Stimulated activated CD4-positive, alpha-beta T cell treated with anti-CD3 and anti-CD28 coated beads, Interleukin-1b, Interleukin-23, amount 100 ng/mL, for 1 hour (primary cell): ENCODE measurements at places on chromosomes 11 and 22.

- DNase-seq: no peak
These were observed 1.3 kb downstream of the LDLRAD3 start for GRCh38 chr11:35945137-35945518.

DNA sequence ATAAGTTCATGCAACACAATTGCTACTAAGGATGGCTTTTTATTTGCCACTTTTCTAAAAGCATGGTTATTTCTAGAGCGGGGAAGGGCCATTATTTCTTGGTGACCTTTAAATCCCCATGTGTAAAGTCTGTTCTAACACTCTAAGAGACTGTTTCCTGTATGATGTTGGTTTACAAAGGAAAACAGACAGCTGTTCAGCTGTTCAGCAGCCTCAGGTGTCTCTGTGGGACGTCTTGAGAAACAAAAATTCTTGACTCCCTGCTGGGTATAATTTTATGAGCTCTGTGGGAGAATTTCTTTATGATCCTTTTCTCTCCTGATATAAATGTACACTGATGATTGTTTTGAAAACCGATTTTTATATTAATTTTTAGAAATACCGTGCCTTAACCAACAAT is 13.9 kb downstream of the MUC15 start:
- DNase-seq: no peak

GRCh38 chr11:115503083-115503885 is 931 bp downstream of the CADM1 start:
- no peak for DNase-seq

GRCh38 chr11:69840371-69841169 is 21.4 kb upstream of the FGF3 start:
- no peak for DNase-seq

DNA sequence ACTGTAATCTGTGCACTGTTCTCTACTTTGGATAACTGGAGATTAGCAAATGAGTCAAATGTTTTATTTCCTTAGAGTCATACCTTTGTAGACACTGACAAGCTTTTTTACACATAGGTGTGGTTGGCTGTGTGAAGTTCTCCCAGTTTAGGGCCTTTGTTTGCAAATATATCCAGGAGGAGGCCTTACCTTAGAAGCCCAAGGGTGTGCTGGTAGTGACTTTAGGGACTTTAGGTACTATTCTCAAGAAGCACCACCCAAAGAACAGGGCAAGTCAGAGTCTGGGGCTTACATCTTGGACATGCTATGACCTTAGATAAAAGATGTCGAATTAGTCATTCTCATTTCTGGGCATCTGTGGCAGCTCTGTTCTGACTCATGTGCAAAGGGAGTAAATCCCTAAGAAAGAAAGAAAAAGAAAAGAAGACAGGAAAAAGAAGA is 4.8 kb upstream of the FAR1 start:
- no peak for DNase-seq

- DNase-seq: no peak
These were observed 53.6 kb upstream of the VSTM5 start for GRCh38 chr11:93903989-93904388.

- DNase-seq: no peak
These were observed 77.6 kb upstream of the SESN3 start for GRCh38 chr11:95308512-95309035.

GRCh38 chr11:44608991-44609782 is 43.7 kb downstream of the CD82 start:
- no peak for DNase-seq

DNA sequence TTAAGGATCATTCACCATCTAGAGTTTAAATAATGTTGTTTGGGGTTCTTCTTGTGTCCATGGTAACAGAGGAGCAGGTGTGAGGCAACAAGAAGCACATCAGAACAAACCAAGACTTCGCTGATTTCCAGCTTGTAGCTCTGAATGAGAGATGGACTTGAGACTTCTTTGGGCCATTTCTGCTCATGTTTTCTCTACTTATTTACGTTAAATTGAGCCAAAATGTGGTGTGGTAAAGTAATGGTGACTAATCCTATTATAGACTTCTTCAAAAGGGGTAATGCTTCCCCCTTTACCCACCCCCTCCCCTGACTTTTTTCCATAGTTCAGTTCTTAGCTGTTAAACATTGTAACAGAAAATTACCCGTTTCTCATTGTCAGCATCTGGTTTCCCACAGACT is 65.2 kb downstream of the CSTPP1 start:
- DNase-seq: no peak

DNA sequence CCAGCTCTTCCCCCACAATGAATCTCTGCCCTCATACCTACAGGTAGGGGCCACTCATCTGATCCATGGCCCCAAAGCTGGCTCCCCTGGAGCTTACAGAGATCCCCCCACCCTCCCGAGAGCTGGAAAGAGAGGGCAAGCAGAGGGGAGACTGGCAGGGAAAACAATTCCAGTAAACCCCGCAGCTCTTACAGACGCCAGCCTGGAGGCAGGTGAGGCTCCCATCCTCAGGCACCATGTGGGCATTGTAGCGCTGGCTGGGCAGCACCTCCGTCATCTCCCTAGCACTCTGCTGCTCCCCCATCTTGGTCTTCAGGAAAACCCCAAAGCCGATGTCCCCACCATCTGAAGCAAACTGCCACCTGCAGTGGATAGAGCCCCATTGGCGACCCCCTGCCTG is 14.1 kb downstream of the SEC14L4 start:
- DNase-seq: no peak

DNA sequence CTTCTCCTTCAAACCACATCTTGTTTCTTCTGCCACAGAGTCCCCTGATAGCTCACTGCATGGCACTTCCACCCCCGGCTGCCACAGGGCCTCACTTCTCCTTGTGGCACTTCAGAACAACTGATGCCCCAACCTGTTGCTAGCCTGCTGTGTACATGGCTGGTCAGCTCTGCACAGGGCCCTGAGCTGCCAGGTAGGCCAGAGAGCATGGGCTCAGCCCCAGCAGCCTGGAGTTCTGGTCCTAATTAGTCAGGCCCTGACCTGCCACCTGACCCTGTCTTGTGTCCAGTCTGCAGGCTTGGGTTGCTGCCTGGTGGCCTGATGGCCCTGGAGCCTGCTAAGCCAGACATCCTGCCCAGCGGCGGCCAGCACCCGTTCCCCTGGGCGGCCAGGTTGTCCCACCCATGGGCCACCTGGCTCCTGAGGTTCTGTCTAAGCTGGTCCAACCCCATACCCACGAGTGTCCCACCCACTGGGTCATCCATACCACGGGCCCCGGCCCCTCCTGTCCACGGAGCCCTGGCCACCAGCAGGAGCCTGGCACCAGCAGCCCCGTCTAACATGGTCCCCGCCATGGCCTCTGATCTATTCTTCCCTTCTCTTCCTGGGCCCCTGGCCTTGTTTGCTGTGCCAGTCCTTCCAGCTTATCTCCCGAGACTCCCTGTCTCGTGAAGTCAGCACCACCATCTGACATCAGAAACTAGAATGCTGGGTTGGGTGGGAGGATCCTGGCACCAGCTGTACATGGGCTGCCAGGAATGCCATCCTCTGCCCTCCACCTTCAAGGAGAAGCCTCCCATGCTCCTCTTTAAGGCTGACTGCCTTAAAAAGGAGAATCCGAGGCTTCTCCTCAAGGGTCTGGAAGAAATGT is 3.1 kb upstream of the CERK start:
- DNase-seq: no peak

DNA sequence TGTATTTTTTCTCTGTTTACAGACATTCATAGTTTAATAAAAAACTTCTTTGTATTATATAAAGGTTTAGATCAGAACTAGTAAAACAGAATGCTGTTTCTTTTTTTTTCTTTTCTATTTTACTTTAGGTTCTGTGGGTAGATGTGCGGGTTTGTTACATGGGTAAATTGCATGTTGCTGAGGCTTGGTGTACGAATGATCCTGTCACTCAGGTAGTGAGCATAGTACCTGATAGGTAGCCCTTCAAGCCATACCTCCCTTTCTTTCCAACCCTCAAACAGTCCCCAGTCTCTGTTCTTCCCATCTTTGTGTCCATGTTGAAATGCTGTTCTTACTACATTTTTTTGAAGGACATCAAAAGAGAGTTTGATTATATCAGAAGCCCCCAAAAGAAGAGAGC is 3.2 kb downstream of the ATM start:
- DNase-seq: no peak

GRCh38 chr22:19918332-19919106 is 23.1 kb upstream of the COMT start:
- no peak for DNase-seq

DNA sequence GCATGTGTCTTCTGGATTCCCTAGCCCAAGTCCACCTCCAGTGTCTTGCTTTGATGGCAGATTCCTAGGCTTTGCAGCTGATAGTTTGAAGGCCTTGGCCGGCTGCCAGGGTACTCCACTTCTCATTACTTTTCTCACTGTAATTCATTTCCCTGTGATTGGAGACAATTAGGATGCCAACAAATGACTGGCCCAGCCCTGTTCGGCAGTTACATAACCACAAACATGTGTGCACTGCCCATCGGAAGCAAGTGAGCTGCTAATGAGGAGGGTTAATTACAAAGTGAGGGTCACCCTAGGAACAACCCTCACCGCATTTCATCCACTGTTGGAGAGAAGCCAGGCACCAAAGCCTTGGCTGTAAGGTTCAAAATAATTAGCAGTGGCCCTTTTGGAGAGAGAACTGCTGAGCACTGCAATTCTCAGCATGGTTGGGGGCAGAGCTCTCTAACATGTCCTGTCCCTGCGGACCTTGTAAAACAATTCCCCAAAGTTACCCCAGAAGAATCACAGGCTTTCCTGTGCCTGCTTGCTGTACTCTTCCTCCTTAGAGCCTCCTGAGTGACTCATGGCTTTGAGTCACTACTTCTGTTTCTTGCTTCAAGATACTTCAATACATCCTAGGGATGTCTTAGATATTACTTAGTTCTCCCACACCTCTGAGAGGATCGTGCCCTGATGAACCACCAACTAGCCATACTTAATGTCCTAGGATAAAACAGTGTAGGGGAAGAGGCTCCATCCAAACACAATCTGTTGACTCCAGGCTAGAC is 109.7 kb upstream of the GALNT18 start:
- DNase-seq: no peak

DNA sequence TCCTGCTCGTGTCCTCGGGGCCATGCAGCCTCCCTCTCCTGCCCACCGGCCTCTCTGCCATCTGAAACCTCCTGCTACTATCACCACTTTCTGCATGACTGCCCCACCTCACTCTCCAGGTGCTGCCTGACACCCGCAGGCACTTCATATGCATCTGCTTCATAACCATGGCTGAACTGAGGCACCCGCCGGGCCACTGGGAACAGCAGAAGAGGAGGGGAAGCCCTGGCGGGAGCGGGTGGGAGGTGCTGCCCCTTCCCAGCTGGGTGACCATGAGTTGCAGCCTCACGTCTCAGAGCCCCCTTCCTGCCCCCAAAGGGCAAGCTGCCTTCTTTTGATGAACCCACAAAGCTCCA is 21.7 kb upstream of the PICK1 start:
- DNase-seq: no peak

DNA sequence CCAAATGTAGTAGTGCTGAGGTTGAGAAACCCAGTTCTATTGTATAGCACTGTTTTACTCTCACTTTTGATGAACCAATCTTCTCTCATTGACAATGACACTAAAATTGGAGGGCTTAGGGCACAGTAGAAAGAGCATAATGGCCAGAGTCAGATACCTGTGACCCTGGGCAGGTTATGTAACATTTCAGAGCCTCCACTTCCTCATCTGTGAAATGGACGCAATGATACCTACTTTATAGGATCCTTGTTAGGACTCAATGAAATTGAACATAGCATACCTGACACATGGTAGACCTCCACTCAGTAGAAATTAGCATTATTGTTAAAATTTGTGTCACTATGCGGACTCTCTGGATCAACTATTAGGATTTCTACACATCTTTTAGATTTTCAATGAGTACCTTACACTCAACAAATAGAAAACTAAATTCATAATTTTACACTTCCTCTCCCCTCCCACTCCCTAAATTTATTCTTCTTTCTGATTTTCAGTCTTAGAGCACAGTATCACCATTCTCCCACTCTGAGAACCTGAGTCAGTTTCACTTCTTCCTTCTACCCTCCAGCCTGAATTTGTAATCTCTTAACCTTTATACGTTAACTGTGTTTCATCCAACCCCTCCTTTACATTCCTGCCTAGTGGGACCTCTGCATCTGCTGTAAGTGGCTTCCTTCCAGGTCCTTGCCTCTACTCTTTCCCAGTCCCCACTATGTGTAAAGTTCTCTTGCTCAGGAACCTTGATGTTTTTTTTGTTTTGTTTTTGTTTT is 78.3 kb downstream of the MICAL2 start:
- DNase-seq: no peak

GRCh38 chr22:26322179-26322905 is 106.7 kb upstream of the ASPHD2 start:
- DNase-seq: no peak

- no peak for DNase-seq
These were observed 726.9 kb upstream of the TENM4 start for GRCh38 chr11:80167766-80168165.

- no peak for DNase-seq
These were observed 63.7 kb downstream of the RAB30 start for GRCh38 chr11:83007909-83008580.

DNA sequence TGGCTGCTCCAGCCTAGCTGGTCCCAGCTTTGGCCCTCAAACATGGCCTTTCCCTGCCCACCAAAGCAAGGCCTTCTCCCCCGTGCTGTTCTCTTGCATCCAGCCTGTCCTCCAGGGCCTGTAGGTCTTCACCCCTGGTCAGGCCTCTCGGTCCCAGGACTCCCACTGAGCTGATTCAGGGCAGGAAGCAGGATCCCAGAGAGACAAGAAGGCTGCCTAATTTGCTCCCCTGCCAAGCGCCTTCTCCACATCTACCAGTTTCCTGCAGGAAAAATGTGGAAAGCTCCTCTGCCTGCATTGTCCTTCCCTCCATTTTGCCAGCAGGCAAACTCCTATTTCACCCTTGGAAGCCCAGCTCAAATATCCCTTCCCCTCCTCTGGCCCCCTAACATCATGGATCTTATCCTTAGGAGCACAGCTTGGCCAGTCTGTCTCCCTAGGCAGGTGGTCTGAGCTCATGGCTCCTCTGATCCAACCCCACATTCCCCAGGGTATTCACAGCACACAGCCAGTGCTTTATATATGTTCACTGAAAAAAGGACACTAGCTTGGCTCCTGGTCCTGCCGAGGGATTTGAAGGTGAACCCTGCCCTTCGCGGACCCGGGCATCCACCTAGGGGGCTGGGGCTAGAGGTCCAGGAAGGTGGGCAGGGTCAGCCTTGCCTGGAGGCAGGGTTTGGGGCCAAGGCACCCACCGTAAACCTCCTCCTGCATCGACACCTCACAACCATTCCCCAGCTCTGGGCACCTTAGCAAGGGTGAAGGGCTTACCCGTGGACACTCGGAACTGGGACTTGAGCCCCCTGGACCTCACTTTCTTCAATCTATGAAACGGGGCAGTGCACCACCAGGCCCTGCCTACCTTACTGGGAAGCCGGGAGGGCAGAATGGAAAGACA is 968 bp downstream of the RHBDD3 start:
- DNase-seq: no peak

- no peak for DNase-seq
These were observed 6.2 kb downstream of the TEAD1 start for GRCh38 chr11:12680246-12680939.
